Effector memory CD4-positive, alpha-beta T cell (primary cell): ENCODE measurements at places on chromosomes 5 and 9.

DNA sequence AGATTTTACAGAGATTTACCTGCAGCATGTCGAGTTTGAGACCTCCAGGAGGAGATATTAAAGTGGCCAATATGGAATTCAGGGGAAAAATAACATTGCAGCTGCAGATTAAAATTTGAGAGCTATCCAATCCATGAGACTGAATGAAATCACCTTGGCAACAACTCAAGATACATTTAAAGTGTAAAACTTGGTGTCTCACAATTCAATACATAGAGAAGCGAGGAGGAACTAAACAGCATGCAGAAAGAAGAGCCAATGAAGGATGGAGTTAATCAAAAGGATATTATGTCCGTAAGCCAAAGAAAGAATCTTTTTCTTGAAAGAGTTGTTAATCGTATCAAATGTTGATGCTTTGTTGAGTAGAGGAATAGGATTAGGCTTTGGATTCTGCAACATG is 455.1 kb downstream of the CDH18 start:
- H3K4me3 ChIP-seq: no peak overlapping the region
- no peaks in the 10 kb centered on the region for H3K36me3 ChIP-seq
- no peak for DNase-seq
- H3K4me1 ChIP-seq: no peaks in the 10 kb centered on the region

DNA sequence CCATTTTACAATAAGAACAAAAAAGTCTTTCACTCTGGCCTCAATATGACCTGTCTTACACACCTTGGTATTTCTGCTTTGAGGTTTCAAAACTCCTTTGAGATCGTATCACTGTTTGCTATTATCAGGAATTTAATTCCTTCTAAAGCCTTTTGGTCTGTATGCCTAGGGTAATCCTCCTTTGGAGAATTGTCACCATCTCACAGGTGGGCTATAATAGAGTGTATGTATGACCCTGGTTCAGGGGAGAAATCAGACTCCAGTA is 13.7 kb downstream of the CMYA5 start:
- no peak overlapping the region for H3K27ac ChIP-seq
- no peak overlapping the region for H3K4me3 ChIP-seq
- no peaks in the 10 kb centered on the region for H3K27me3 ChIP-seq
- H3K4me1 ChIP-seq: no peaks in the 10 kb centered on the region

- H3K36me3 ChIP-seq: no peaks in the 10 kb centered on the region
- DNase-seq: peak; percentile 22
- peaks cover 19% of the 10 kb centered on the region for H3K4me1 ChIP-seq
- no peak overlapping the region for H3K27ac ChIP-seq
- H3K4me3 ChIP-seq: no peak overlapping the region
Observed at GRCh38 chr9:35844628-35845270, 15.7 kb downstream of the TMEM8B start.

DNA sequence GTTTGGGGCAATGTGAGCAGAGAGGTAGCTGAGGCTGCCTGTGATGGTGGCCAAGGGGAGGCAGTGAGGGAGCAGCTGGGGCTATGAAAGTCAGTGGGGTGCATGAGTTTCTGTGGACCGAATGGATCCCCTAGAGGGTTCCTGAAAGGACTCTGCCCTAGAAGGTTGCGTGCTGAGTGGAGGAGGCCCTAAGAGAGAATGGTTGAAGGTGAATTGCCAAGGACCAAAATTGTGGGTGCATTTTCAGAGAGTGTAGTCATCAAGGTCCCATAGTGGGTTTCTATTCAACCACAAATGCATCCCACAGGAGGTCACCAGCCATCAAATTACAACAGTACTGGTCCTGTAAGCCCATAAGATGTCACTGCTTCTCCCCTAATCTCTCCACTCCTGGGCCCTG is 298.3 kb downstream of the CDK5RAP2 start:
- no peak overlapping the region for H3K4me3 ChIP-seq
- H3K36me3 ChIP-seq: no peaks in the 10 kb centered on the region
- DNase-seq: no peak
- no peaks in the 10 kb centered on the region for H3K4me1 ChIP-seq
- no peaks in the 10 kb centered on the region for H3K27me3 ChIP-seq

GRCh38 chr9:100761276-100761802 is 183.5 kb downstream of the CAVIN4 start:
- H3K27ac ChIP-seq: no peak overlapping the region
- H3K36me3 ChIP-seq: no peaks in the 10 kb centered on the region
- no peak for DNase-seq
- no peaks in the 10 kb centered on the region for H3K27me3 ChIP-seq
- no peak overlapping the region for H3K4me3 ChIP-seq

GRCh38 chr5:134521841-134522240 is 3.6 kb upstream of the JADE2 start:
- H3K27me3 ChIP-seq: no peaks in the 10 kb centered on the region
- no peak overlapping the region for H3K27ac ChIP-seq
- no peaks in the 10 kb centered on the region for H3K36me3 ChIP-seq
- peaks cover 9% of the 10 kb centered on the region for H3K4me1 ChIP-seq
